ENCODE measurements at places on chromosomes 6 and 20. TPM values are rescaled to one million over a fixed set of nuclear protein-coding genes. Genes with fewer than 3 reads are reported as not detected.
A peak's percentile ranks its signal among the peaks of the same experiment; 100 is the strongest.

DNA sequence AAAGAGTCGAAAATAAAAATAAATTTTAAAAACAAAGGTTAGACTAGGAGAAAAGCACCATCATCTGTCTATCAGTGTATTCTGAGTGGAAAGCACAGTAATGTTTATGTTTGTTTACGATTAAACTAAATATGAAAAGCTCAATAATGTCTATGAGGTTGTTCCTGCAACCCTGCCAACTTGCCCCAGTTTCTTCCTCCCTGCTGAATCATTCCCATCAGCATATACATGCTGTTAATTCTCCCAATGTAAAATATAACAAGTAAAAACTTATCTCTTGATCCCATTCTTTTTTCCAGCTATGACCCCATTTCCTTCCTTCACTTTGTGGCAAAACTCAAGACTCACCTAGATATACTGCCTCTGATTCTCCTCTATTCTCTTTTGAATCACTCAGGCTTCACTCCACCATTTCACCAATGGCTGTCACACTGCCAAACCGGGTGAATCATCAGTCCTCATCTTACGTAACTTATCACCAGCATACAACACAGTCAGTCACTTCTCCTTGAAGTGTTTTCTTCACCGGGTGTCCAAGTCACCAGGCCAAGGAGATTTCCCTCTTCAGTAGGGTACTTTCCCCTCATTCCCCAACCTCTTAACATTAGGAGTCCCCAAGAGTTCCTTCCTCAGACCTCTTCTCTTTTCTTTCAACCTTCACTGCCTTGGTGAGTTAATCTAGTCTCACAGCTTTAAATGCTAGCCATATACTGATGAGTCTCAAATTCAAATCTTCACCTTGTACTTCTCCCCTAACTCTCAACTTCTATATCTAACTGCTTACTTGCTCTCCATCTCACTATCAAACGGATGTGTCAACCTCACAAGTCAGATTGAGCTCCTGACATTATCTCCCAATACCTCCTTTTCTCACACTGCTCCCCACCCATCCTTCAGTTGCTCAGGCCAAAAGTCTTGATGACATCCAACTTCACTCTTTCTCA, 6.2 kb downstream of the TMEM242 start:
- peak; percentile 94 for DNase-seq

The NXT1 gene
- 39.2 TPM for polyA plus RNA-seq

The KCNQ5 gene
- polyA plus RNA-seq = 4.0 TPM

DNA sequence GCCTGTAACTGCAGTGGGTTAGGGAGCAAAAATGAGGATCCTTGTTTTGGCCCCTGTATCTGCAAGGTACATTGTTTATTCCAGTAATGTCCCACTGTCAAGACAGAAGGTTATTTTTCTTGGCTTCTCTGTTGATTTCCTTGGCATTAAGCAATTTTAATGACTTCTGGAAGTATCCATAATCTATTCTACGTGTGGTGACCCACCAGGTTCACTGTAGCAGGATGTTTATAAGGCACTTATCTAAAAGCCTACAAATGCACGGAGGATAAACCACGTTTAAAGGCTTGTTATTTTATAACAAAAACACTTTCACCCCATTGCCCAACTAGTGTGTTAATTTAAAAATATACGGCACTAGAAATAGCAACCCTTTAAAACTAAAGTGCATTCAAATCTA, 294.9 kb downstream of the LAMA2 start:
- no peak for DNase-seq

The FOXS1 gene
- polyA plus RNA-seq = not detected

DNA sequence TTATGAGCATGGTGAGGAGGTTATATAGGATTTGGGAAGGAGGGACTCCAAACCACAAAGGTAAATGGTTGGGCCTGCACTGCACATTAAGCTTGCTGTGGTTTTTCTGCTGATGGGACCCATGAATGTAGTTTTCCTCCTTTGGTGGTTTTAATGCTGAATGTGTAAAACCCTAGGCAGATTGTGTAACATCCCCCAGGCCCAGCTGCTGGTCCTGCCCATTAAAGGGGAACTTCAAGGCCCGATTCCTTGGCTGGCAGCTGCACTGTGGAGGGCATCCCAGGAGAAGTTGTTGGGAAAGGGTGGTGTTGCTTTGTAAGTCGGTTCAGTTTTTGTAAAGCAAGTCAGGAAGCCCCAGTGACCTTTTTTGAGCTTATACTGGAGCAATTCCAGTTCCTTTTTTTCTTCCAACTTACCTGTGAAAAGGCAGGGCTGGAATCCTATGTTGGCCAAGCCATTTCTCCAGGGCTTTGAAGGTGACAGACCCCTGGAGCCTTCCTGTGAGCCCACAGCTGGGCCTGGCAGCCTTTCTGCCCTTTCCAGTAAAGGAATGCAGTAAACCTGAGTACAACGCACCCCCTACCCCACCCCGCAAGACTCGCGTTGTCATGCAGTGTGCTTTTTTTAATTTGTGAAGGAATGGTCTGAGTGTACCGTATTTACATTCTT, 43.1 kb upstream of the NAA20 start:
- peak; percentile 79 for DNase-seq

- no peak for DNase-seq
These were observed 287.0 kb upstream of the MARCKS start for GRCh38 chr6:113570161-113570560.

GRCh38 chr6:42352856-42353564, 98.7 kb downstream of the TRERF1 start:
- peak; percentile 52 for DNase-seq

DNA sequence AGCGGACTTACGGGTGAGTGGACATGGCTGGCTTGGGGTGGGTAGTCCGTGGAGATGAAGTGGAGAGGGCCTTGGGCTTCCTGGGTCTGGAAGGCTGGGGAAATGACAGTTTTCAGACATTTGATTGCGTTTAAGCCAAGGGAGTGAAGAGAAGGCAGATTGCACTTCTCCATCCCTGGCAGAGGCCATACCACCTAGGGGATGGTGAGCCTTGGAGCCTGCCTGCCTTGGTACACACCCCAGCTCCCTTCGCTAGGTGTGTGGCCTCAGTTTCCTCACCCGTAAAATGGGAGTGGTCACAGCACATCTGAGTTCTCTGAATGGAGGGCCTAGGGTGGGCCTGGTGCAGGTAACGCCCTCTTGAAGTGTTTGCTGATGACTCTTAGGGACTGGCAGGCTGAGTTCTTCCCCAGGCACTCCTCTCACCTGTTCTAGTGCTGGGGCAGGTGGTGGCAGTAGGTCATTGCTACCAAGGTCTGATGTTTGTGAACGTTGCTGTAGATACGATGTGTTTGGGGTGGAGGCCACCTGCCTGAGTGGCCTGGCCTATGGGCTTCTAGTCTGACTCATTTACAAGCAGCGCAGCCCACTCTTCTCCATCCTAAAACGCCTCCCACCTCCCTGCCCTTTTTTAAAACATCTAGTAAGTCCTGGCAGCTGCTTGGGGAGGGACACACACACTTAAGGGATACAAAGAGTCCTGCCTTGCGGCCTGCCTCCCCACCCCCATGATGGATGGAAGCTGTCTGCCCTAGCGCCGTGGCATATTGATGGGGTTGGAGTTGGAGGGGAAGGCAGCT, 2.3 kb downstream of the RBM38 start:
- no peak for DNase-seq

- no peak for DNase-seq
These were observed 8.8 kb upstream of the BAK1 start for GRCh38 chr6:33588894-33589293.

DNA sequence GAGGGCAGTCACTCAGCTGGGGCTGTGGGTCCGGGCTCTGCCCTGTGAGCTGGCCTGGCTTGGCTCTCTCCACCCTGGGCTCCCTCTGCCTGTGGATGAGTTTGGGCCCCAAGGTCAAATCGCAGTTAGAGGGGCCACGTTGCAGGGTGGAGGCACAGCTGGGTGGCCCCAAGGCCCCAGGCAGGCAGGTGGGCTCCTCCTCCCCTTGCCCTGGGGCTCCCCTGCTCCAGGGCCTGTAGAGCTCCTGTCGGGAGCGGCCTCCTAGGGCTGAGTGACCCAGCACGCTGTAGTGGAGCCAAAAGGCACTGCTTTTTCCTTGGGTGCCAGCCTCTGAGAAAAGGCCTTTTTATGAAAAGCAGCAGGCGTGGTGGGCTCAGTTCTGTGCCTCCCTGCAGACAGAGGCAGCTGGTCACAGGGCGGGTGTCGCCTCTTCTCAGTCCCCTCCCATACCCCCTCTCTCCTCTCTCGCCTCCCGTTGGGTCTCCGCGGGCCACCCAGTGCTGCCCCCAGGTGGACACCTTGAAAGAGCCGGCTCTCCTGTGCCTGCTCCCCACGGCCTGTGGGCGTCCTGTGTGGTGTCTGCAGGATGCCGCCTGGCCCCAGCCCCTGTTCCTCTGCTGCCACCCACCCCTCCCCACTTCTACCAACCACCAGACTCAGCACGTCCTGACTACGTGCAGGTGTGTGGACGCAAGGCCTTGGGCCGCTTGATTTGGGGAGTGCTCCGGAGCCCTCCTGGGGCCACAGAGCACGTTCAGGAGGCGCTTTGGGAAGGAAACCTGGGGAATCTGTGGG, 13.2 kb downstream of the SS18L1 start:
- DNase-seq = no peak

The GNAS-AS1 gene
- polyA plus RNA-seq = 0.27 TPM

DNA sequence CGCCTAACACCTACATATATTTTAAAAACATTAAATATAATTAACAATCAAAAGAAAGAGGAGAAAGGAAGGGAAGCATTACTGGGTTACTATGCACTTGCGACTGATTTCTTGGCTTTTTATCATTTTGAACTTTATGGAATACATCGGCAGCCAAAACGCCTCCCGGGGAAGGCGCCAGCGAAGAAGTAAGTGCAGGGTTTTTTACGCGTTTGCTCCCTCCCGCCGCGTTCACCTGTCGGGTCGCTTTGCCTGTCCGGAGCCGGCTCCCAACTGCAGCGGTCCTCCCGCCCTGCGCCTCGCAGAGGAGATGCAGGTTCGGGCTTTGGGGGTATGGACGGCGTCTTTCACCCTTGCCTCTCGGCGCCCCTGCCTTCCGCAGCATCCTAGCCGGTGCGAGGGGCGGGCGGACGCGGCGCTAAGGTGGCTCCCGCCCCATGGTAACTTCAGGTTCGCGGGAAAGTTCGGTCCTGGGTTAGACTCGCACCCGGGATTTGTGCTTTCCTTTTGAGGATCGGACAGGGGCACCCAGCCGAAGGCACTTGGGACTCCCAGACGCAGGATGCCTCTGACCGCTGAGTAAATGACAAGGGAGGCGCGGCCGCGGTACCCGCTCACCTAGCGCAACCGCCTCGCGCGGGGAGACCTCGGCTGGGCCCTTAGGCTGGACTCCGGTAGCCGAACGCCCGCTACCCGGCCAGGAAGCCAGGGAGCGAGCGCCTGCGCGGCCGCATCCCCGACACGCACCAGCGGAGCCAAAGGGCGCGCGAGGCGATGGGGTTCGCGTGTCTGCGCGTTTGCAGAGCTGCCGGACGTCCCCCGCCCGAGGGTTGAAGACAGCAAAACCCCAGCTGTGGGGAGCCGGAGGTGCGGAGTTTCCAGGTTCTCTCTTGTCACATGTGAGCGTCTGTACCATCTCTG, 891 bp downstream of the RSPO3 start:
- DNase-seq = peak; percentile 8

DNA sequence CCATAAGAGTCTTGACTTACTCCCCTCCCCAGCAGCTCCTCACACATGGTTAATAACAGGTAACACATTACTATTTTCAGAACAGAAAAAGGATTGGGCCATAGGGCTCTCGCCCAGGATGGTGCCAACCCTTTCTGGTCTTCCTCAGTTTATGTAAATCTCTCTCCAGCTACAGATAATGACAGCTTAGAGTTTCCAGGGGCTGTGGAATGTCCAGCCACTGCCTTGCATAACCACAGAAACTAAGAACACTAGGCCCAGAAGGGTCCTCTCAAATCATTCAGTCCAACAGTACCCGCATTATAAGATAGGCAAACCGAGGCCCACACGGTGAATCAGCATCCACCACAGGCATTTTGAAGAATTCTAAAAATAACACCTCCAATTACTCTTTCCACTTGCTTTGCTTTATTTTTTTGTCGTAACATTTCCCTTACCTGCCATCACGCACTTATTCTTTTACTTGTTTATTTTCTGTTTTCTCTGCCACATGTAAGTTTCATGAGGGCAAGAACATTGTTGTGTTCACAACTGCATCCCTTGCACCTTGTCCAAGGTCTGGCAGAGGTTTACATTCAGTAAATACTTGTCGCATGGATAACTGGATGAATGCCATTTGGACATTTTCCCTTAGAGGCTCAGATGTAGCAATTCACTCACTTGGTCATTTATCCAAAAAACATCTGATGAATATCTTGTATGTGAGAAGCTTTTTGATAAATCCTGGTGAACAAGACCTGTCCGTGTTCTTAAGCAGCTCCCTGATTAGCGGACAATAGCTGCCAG, 6.4 kb upstream of the SDC4 start:
- DNase-seq = no peak

The ADTRP gene
- polyA plus RNA-seq = 53.6 TPM

GRCh38 chr6:72321788-72322187, 300.1 kb upstream of the KCNQ5 start:
- DNase-seq = peak; percentile 46

DNA sequence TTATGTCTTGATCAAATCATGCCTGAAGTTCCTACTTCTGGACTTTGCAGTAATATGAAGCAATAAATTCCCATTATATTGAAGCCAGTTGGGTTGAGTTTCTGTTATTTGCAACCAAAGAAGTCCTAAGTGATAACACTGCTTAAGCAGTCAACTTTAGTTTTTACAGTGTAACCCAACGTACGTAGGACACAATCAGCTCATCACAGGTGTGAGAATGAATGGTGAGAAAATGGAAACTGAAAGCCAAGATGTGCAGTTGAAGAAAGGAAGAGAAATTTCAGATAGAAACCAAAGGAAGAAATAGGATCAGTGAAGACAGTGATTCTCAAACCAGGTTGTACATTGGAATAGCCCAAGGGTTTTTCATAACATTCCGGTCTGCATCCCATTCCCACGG, 211.4 kb upstream of the ZFP64 start:
- no peak for DNase-seq

DNA sequence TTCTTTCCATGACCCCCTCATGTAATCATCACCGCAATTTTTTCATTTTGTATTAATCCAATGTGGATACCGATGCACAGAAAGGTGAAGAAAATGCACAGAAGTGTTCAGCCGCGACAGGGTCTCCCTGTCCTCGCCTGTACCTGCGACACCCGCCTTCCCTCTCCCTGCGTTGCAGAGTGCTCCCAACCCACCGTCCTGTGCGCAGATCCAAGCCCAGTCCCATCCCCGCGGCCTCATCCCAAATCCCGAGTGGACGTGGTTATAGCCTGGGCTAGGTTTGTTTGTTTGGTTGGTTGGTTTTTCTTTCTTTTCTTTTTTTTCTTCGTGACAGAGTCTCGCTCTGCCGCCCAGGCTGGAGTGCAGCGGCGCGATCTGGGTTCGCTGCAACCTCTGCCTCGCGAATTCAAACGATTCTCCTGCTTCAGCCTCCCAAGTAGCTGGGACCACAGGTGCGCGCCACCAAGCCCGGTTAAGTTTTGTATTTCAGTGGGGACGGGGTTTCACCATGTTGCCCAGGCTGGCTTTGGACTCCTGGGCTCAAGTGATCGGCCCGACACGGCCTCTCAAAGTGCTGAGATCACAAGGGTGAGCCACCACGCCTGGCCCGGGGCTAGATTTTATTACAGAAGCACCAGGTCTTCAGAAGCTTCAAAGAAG, 536 bp upstream of the RAET1G start:
- DNase-seq = no peak
